Bone marrow (tissue), 2 donors: ENCODE measurements at places on chromosomes 2 and 18.
A peak's percentile ranks its signal among the peaks of the same experiment; 100 is the strongest.

GRCh38 chr2:101752716-101753616, 55.5 kb downstream of the MAP4K4 start:
- DNase-seq: no peak

GRCh38 chr2:73700661-73701447, 36.3 kb downstream of the TPRKB start:
- no peak for DNase-seq

- DNase-seq: no peak
Observed at GRCh38 chr2:241304039-241304670, 11.3 kb downstream of the HDLBP start.

- DNase-seq: no peak
Observed at GRCh38 chr18:69872661-69873060, 75.0 kb downstream of the CD226 start.

- DNase-seq: peak; percentile 14
Observed at GRCh38 chr2:222707689-222708273, 36.3 kb downstream of the MOGAT1 start.
